ENCODE measurements at places on chromosomes 2 and 18.

- no peak for DNase-seq
Measured at GRCh38 chr18:66632756-66633155, 28.9 kb upstream of the CDH19 start.

- DNase-seq: no peak
Measured at GRCh38 chr2:177239932-177240630, 24.4 kb downstream of the NFE2L2 start.

DNA sequence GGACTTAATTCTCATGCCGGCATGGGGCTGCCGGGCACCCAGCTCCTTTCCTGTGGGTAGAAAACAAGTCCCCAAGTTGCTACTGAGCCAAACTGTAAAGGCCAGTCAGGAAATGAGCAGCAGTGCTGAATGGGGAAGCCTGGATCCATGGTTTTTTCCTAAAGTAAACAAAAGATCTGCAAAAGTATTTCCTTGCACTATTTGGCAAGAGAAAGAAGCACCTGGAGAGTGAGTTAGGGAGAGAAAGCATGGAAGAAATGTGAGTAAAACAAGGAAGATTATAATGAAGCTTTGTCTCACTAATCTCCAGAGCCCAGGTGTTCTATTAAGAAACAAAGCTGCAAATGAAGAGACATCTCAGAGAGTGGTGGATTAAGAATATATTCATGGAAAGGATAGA, 117.6 kb downstream of the METTL8 start:
- no peak for DNase-seq

DNA sequence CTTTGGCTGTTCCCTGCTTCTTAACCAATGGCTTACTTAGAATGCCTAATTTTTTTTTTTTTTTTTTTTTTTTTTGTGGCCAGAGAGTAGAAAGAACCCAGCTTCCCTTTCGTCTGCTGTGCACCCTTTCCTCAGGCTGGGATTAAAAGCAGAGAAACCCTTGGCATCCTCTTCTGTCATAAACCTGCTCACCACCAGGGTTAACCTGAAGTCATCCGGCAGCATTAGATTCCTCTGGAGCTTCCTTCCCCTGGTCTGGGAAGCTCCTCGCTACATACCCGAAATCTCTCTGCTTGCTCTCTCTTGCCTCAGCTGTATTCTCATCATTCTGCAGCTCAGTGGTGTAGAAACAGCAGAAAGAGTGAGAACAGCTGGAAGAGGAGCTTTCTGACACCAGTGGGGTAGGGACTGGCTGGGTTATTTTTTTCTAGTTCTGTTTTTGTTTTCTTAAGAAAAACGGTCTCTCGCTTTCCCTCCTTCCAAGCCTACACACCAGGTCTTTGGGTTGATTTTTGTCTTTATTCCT, 339.0 kb upstream of the MEIS1 start:
- DNase-seq: no peak

DNA sequence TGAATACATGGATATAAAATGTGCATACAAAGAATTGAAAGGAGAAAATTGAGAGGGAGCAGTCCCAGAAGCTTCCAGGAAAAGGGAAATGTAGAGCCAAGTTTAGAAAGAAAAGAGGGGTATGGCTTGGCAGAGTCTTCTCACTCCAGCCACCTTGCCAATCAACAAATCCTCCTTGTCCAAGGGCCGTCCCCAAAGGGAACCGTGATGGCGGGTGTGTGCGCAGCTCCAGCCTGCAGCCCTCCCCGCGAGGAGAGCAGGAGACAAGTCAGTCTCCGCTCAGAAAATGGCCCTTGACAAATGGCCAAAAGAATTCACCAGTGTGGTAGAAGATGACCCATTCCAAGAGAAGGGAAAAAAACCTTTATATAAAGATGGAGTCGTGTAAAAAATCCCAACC, 448.3 kb upstream of the POU3F3 start:
- DNase-seq: no peak

GRCh38 chr2:171837736-171838135, 56.3 kb downstream of the SLC25A12 start:
- no peak for DNase-seq

GRCh38 chr2:5549771-5550170, 142.4 kb upstream of the SOX11 start:
- no peak for DNase-seq

GRCh38 chr2:45839508-45840251, 188.2 kb downstream of the PRKCE start:
- DNase-seq: no peak

- no peak for DNase-seq
Measured at GRCh38 chr18:31661965-31662364, 22.4 kb downstream of the B4GALT6 start.

- DNase-seq: no peak
Measured at GRCh38 chr18:54183390-54183789, 41.1 kb downstream of the MBD2 start.

GRCh38 chr2:240946654-240947053, 40.5 kb downstream of the CROCC2 start:
- DNase-seq: no peak

DNA sequence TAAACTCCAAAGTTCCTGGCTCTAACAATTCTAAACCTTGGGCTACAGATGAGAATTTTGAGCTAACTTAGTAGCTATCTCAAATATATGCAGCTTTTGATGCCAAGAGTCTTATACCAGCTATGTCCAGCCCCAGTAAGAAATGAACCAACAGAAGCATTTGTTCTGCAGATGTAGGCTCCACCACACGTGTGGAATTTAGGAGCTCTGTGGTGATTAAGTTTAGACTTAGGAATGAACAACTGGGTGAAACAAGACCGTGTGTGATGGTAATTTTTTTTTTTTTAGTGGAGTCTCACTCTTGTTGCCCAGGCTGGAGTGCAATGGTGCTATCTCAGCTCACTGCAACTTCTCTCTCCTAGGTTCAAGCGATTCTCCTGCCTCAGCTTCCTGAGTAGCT, 179.7 kb downstream of the ANKRD30B start:
- DNase-seq: no peak

DNA sequence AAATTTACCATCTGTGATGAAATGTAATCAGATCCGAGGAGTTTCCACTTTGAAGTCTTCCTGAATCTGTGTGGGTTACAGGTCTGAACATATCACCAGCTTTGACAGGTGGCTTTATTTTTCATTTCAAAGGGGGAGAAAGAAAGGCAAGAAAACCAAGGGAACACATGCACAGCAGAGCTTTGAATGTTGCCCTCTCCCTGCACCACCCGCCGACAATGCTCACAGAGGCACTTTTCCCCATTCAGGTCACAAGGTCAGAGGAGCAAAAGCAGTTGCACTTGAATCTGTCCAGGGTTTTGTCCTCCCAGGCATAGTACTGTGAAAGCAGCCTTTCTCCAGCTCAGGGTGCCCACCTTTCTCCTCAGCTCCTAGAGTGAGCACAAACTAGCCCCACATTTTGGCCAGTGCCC, 130.2 kb downstream of the OSR1 start:
- DNase-seq: peak; percentile 60

DNA sequence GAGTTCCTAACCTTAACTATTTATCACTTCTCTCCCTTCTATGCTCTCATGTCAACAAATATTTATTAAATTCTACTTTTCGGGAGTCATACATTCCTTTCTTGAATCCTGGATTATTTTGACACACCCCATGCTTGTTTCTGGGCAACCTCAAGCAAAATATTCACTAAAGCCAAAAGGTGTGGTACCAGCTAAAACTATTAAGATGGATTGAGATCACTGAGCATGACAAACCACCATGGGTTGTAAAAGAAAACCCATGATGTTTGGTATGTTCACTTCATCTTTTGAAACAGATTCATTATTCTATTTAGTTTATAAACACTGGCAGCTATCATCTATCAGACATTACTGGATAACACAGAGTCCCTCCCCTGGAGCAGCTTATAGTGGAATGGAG, 32.5 kb downstream of the DPP4 start:
- DNase-seq: no peak

DNA sequence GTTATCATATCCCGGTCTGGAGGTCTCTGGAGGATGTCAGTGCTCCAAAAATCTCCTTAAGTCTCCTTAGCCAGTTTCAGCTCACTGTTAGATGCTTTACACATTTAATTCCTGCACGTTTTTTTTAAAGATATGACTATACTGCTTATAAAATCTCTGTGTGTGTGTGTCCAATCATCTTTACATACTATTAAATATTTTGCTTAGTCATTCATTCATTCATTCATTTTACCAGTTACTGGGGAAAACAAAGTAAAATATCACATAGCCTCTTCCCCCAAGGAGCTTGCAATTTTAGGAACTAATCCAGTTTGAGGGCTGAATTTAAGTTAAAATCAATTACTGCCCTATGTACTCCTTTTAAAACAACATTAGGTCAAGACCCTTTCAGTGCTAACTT, 293.2 kb upstream of the LYPD1 start:
- DNase-seq: no peak

- DNase-seq: no peak
Measured at GRCh38 chr2:168030862-168031624, 216.4 kb downstream of the STK39 start.

DNA sequence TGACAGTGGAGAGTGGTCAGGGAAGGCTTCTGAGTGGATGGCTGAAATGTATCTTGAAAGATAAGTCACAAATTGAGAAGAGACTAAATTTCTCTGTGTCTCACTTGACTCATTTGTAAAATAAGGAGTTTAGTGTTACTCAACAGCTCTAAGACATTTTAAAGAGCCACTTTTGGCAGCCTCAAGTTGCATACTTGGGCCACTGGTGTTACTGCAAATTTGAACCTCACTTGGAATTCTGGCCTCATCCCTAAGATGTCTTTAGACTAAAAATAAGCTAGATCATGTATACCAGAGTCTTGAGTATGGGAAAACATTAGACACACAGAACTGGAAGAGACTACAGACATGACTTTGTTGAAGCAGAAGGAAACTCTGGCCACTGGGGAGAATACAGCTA, 4.5 kb upstream of the MTLN start:
- no peak for DNase-seq

DNA sequence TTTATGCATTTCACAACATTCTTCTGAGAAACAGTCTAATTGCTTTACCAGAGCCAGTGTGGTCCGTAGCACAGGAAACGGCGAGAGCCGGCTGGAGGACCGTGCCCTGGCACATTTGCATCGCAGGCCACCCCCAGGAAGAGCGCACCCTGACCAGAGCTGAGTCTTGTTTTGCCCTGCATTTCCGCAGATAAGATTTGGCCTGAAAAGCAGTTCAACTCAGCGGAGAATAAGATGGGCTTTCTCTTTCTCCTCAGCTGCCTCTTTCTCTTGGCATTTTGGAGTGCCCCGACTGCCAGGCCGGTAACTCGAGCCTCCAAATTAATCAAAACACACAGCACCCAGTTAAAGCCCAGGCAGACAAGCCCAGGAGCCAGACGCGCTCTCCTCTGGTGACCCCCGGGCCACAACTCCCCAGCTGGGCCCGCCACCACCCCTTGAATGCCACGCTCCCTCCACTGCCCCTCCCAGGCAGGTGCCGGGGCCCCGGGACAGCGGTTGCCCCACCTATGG, 464 bp downstream of the COL4A4 start:
- peak; percentile 7 for DNase-seq

- no peak for DNase-seq
Measured at GRCh38 chr2:85698880-85699254, 4.7 kb downstream of the GNLY start.

GRCh38 chr2:3626118-3626811, 31.4 kb downstream of the COLEC11 start:
- peak; percentile 55 for DNase-seq

DNA sequence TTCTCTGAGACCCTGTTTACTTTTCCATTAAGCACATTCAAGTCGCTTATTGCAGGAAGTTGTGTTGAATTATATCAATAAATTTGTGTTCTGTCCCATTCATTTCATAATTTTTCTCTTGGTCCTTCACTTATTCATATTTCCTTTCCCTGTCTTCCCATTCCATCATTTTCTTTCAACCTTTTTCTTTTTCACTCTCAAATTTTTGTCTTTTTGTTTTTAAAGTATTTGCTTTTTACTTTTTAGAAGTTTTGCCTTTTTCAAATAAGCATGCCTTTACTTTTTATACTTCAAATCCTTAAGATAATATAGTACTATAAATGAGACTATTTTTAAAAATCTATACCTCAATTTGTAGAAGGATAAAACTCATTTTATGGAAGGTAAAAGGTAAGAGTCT, 120.5 kb downstream of the ATL2 start:
- no peak for DNase-seq

DNA sequence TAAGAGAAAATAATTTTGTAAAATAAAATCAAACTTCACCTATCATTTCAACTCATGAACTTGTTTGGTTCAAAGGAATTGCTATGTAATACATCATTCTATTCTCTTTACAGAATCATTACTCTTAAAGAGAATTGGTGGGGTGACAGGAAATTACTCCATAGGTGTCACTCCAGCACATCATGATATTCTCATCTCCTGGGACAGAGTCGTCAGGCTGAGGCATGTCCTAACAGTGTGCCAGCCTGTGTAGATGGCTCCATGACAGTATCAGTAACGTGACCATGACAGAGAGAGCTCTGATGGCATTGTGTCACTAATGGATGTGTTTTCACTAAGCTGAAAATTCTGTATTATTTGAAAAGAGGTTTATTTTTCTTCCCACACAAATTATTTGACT, 13.9 kb downstream of the SPATS2L start:
- DNase-seq: no peak

- peak; percentile 84 for DNase-seq
Measured at GRCh38 chr2:182866461-182867406, at the start of gene FRZB. TSS of gene FRZB (minus strand) at chr2:182866637. CDS start at chr2:182866552, 85 bp downstream.

- DNase-seq: no peak
Measured at GRCh38 chr2:197001921-197002320, 75.4 kb upstream of the PGAP1 start.

GRCh38 chr18:36828157-36828629, 609 bp downstream of the TPGS2 start:
- DNase-seq: no peak

GRCh38 chr2:68341062-68341329, 21.2 kb upstream of the CNRIP1 start:
- DNase-seq: no peak

GRCh38 chr2:224786848-224787247, 70.7 kb upstream of the CCDC195 start:
- no peak for DNase-seq

- DNase-seq: no peak
Measured at GRCh38 chr2:167398873-167399272, 510.6 kb downstream of the XIRP2 start.

- DNase-seq: no peak
Measured at GRCh38 chr18:6747646-6748045, 18.1 kb downstream of the ARHGAP28 start.

GRCh38 chr2:64260093-64260803, 116.0 kb upstream of the PELI1 start:
- no peak for DNase-seq

- no peak for DNase-seq
Measured at GRCh38 chr2:189633392-189633811, 27.9 kb upstream of the ASNSD1 start.

- DNase-seq: no peak
Measured at GRCh38 chr18:62839874-62840713, 124.8 kb downstream of the PHLPP1 start.

GRCh38 chr2:108447947-108448677, 894 bp upstream of the GCC2 start:
- DNase-seq: no peak

DNA sequence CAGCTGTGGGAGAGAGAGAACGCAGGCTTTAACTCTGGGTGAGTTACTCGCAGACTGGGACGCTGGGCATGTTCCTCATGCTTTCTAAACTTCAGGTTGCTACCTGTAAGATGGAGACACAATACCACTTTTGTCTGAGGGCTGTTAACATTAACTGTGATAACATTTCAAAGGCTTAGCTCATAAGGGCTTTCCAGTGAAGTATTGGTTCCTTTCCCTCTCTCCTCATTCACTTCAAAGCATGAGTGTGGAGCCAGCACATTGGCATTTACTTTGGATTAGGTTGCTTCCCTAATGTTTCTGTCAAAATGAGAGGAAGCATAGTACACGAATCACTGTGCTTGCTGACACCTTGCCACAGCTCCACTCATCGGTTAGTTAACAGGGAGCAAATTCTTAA, 30.2 kb downstream of the INSIG2 start:
- DNase-seq: no peak
